ENCODE measurements at places on chromosomes 2 and 18. TPM values are rescaled to one million over a fixed set of nuclear protein-coding genes. Genes with fewer than 3 reads are reported as not detected.

SPATS2L gene
- total RNA-seq = 68.3 TPM

SLC30A3 gene
- 7.8 TPM for total RNA-seq

SP9 gene
- not detected for total RNA-seq

CAPN13 gene
- not detected for total RNA-seq

ALPP gene
- not detected for total RNA-seq

ST6GAL2 gene
- 0.12 TPM for total RNA-seq

WDCP gene
- total RNA-seq = 6.3 TPM

MAPK4 gene
- total RNA-seq = 39.8 TPM

BCL11A gene
- 23.6 TPM for total RNA-seq

NCK2 gene
- total RNA-seq = 29.7 TPM

TUBA4A gene
- total RNA-seq = 120 TPM

IRS1 gene
- total RNA-seq = 15.8 TPM

SLC9A4 gene
- not detected for total RNA-seq

FRZB gene
- 1.8 TPM for total RNA-seq

AQP4 gene
- 23.5 TPM for total RNA-seq

PRKAG3 gene
- total RNA-seq = not detected

GPAT2 gene
- 5.4 TPM for total RNA-seq

CYP27A1 gene
- total RNA-seq = 12.8 TPM

PLGLB1 gene
- total RNA-seq = 3.4 TPM

GPR55 gene
- total RNA-seq = not detected

DCTN1 gene
- 167 TPM for total RNA-seq

TBR1 gene
- not detected for total RNA-seq

VWA3B gene
- 0.28 TPM for total RNA-seq

GREB1L gene
- total RNA-seq = 10.7 TPM

SPAG16 gene
- total RNA-seq = 20.3 TPM

RAX gene
- total RNA-seq = not detected

PDE1A gene
- total RNA-seq = 11.8 TPM

LYPD6 gene
- total RNA-seq = 0.12 TPM

SCYGR4 gene
- total RNA-seq = not detected

RGPD6 gene
- 7.1 TPM for total RNA-seq

CYB5A gene
- total RNA-seq = 121 TPM

IL18R1 gene
- 1.2 TPM for total RNA-seq

All from heart right ventricle (tissue), 16 donors.